ENCODE measurements at places on chromosomes 11 and 22.

- no peak for DNase-seq
Measured at GRCh38 chr11:104327861-104328511, 164.0 kb upstream of the PDGFD start.

DNA sequence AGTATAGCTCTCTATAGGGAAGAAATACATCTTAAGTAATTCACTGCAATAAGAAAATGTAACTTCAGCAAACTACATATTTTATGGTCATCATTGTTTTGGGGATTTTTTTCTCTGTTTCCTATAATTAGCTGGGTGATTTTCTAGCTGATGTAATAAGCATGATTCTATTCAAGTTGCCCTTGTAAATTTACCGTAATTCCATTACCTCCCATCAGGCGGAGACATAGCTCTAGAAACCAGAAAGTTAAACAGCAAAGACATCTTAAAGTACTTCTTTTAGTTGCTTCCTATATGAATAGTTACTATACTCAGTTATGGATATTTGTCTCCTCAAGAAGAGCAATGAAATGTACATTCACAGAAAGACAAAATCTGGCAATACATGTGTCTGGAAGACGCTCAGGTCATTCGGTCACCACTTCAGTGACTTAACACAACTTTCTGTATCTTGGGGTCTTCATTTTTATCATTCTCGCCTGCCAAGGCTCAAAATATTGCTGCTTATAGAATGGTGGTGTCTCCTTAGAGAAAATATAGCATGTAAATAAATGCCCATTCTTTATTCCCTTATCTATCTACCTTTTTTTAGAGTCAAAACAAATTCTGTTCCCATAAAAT lies 239.9 kb upstream of the ZC3H12C start:
- DNase-seq, result peak; percentile 85

GRCh38 chr11:4830909-4831308 lies 9.8 kb downstream of the OR51F2 start:
- DNase-seq, result no peak

GRCh38 chr22:45226503-45227186 lies 14.0 kb downstream of the KIAA0930 start:
- DNase-seq, result no peak

DNA sequence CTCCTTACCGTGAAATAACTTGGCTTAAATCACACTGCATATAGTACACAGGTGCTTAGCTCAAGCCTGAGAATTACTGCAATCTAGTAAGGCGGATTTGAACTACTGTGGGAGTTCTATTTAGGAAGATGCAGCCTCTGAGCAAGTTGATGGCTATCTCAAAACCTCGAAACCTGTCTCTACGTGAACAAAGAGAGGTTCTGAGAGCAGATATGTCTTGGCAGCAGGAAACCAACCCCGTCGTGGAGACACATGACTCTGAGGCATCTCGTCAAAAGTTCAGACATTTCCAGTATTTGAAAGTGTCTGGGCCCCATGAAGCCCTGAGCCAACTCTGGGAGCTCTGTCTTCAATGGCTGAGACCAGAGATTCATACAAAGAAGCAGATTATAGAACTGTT lies 5.9 kb downstream of the ZNF215 start:
- DNase-seq, result peak; percentile 6

Data from Karpas-422 (cell line).